ENCODE measurements at places on chromosomes 1 and 21. TPM values are rescaled to one million over a fixed set of nuclear protein-coding genes. Genes with fewer than 3 reads are reported as not detected.

- no peak for DNase-seq
Measured at GRCh38 chr21:29443411-29444010, 144.8 kb downstream of the BACH1 start.

NTRK1 gene
- total RNA-seq, result 3.2 TPM

DNA sequence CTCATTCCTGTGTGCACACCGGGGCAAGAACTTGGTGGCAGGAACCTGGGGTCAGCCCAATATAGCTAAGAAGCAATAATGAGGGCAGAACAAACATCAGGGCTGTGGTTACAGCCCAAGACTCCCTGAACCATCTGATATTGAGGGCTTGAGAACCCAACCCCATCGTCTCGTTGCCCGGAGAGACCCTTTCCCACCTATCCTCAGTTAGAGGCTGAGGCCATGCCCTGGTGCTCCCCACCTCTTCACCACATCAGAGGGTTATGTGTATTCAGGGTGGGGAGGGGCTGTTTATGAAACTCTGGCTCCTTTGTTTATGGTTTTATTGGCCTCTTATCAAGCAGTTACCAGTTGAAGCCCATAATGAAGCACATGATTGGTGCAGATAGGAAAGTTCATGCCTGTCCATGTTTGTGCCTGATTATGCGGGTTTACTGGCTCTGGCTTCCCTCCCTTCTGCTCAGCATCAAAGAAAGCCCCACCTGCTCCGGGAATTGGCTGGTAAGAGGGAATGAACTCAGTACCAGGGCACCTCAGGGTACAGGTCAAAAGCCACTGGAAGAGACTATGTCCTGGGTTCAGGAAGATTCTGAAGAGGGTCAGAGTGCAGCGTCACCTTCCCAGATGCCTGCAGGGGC lies 14.5 kb downstream of the NUAK2 start:
- DNase-seq, result no peak

GRCh38 chr1:70754701-70755100 lies 292.9 kb downstream of the PTGER3 start:
- no peak for DNase-seq

DNA sequence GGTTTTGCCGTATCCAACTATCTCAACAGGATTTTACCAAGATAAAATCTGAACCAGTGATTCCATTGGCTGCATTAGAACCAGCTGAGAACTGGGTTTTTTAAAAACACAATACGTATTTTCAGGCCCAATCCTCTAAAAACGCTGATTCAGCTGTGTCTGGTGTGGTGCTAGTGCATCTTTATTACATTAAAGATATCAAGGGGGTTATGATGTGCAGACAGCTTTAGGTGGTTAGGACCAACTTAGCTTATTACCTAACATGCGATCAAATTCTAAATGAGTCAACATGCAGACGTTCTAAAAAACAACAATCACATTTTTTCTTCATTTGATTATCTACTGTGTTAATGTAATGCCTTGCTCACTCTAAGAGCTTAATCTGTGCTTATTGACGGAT lies 32.0 kb upstream of the EXO1 start:
- DNase-seq, result no peak

- no peak for DNase-seq
Measured at GRCh38 chr1:234148350-234148749, 224.9 kb upstream of the COA6 start.

KRTAP12-2 gene
- total RNA-seq, result not detected

- DNase-seq, result no peak
Measured at GRCh38 chr1:71785000-71785399, 497.3 kb downstream of the NEGR1 start.

DNA sequence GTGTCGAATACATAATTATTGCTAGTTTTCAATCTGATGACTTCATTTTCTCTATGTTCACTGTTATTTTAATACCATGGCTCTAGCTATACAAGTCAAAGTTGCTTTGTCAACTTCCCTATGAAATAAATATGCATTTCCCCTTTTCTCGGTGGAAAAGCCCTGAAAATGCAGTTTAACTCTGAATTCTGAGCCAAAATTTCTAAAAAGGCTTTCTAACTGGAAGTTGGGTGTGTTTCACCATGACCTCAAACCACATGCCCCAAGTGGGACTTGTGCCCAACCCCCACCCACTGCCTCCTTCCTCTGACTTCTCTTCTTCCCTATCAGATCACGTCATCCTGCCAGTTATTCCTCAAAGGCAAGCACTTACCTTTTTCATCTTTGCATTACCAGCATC lies 8.9 kb downstream of the MKNK1 start:
- DNase-seq, result no peak

DNA sequence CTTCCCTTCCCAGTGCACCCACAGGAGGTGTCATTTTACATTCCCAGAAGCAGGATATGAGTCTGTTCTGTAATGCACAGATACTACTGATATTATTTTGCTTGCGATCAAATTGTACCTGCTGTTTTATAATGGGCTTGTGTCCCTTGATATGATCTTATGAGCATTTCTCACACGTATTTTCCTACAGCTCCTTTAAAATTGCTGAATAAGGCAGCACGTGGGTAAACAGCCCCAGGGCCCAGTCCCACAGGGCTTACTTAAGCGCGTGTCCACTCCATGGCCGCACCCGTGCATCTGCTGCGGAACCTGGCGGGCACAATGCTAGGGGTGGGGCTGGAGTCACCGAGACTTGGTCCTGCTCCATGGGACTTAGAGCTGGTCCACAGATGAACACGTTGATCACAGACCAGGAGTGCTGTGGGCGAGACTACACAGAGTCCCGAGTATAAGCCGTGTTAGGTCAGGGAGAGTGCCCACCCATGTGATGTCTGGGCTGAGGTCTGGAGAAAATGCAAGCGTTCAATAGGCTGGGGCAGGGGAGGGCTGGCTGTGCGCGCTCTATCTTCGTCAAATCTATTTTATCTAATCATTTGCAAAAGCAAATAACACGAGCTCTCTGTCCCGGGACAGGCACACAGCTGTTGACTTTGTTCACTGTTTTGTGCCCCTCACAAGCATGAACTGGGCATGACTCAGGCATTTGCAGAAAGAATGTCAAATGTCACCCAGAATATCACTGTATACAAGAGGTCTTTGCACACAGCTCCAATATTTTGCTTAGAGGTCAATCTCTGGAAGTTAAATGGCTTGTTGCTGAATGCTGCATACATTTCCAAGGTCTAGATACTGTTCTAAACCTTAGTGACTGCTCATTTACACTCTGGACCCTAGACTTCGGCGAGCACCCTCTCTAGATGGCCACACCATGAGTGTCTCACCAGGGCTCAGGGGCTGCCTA lies 119.3 kb downstream of the CRYAA start:
- no peak for DNase-seq

- no peak for DNase-seq
Measured at GRCh38 chr1:192615055-192615454, 20.9 kb upstream of the RGS13 start.

USH2A gene
- not detected for total RNA-seq

DNA sequence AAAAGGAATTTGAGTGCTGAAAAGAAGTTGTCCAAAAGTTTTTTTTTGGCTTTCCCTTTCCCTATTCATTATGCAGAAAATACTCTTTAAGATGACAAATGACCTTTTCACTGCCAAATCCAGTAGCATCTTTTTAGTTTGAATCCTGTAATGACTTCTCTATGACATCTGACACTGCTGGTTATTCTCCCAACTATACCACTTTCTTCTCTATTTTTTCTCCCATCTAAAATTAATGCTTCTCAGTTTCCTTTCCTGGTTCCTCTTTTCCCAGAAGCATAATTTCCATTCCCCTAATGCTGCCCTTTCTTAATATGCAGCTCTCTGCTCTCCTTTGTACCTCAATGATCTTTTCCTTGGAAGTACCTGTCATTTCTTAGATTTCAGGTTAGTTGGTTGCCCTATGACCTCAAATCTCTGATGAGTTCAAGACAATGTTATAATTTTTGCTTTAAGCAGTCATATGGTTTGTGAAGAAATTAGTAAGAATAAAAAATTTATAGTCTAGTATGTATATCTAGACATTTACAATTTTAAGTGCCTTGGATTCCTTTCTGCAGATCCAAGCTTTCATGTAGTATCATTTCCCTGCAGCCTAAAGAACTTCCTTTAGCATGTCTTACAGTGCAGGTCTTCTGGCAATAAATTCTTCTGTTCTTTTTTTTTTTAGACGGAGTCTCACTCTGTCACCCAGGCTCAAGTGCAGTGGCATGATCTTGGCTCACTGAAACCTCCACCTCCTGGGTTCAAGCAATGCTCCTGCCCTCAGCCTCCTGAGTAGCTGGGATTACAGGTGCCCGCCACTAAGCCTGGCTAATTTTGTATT lies 150.8 kb downstream of the CDC42BPA start:
- DNase-seq, result no peak

JTB gene
- 104 TPM for total RNA-seq

PTPRU gene
- not detected for total RNA-seq
